Hematopoietic multipotent progenitor cell (in vitro differentiated cells): ENCODE measurements at places on chromosomes 3 and 15. TPM values are rescaled to one million over a fixed set of nuclear protein-coding genes. Genes with fewer than 3 reads are reported as not detected.

The SRGAP3 gene
- 6.2 TPM for total RNA-seq

GRCh38 chr3:127889976-127890650 is 24.9 kb upstream of the KBTBD12 start:
- no peak for DNase-seq

DNA sequence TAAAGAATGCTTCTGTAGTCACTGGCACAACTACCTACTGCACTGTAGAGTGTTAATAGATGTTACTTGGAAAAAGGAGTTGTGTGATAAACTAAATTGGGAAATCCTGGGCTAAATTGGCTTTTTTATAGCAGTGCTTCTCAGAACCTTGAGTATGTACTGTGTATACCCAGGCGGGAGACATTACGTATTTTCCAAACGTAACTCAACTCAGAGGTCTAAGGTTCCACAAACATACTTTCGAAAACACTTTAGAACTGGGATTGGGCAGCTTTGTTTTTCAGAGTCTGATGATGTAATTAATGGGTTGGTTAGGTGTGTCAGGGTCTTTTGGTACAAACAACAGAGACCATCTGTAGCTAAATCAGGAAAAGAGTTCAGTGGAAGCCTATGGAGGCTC is 53.5 kb upstream of the CHST2 start:
- DNase-seq = no peak

The GATA2 gene
- 211 TPM for total RNA-seq

The C3orf22 gene
- total RNA-seq = not detected

DNA sequence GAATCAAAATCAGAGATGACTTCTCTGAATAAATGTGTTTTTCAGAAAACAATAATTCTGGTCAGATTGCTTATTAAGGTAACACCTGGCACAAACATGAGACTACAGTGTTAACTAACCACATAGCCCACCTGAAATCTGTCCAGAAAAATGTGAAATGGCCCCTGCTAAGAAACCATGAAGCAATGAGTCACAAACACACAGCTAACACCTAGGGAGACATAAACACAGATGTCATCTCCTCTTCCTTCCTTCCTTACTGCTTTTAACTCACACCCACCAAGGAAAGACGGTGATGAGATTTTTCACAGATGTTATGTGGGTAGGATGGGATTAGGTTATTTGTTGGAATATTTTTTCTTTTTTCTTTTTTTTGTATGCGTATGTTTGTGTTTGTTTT is 315.0 kb upstream of the STAC start:
- DNase-seq = no peak

The ACKR2 gene
- 0.81 TPM for total RNA-seq

- DNase-seq = no peak
Measured at GRCh38 chr15:36527235-36528162, 51.9 kb upstream of the CDIN1 start.
